ENCODE measurements at places on chromosomes 12 and 14. TPM values are rescaled to one million over a fixed set of nuclear protein-coding genes. Genes with fewer than 3 reads are reported as not detected.

Gene JAG2
- total RNA-seq = 72.5 TPM

Gene RNFT2
- 2.2 TPM for total RNA-seq

Gene CDH24
- total RNA-seq = 16.3 TPM

Gene CPNE6
- not detected for total RNA-seq

Gene SYT1
- 9.7 TPM for total RNA-seq

Gene NFKBIA
- total RNA-seq = 138 TPM

Gene CD163
- total RNA-seq = not detected

Gene NRIP2
- total RNA-seq = not detected

Gene GDF3
- 2.9 TPM for total RNA-seq

Gene FAM186B
- 0.34 TPM for total RNA-seq

Gene C12orf60
- 2.0 TPM for total RNA-seq

Gene TMED8
- 12.9 TPM for total RNA-seq

Gene ACADS
- total RNA-seq = 24.7 TPM

Gene AKAP3
- 0.85 TPM for total RNA-seq

Gene WIF1
- not detected for total RNA-seq

Gene KRT74
- total RNA-seq = not detected

Gene GSC
- not detected for total RNA-seq

Gene PAN2
- 16.8 TPM for total RNA-seq

Gene TRPV4
- total RNA-seq = 1.4 TPM

Gene RAD51AP1
- total RNA-seq = 34.2 TPM

Gene KRT78
- not detected for total RNA-seq

Gene WBP11
- 17.4 TPM for total RNA-seq

Gene ABCB9
- 8.5 TPM for total RNA-seq

Gene DUSP16
- 9.2 TPM for total RNA-seq

Gene CD4
- not detected for total RNA-seq

Gene RNF212B
- not detected for total RNA-seq

Gene TAS2R30
- total RNA-seq = 3.9 TPM

Gene MGP
- 63.0 TPM for total RNA-seq

Gene RTN1
- not detected for total RNA-seq

Gene VRTN
- total RNA-seq = not detected

Gene C12orf54
- not detected for total RNA-seq

Gene GLT8D2
- total RNA-seq = 3.4 TPM

Gene IL23A
- 0.34 TPM for total RNA-seq

All from dermis blood vessel endothelial cell (primary cell).